ENCODE measurements at places on chromosomes 11 and 22.

DNA sequence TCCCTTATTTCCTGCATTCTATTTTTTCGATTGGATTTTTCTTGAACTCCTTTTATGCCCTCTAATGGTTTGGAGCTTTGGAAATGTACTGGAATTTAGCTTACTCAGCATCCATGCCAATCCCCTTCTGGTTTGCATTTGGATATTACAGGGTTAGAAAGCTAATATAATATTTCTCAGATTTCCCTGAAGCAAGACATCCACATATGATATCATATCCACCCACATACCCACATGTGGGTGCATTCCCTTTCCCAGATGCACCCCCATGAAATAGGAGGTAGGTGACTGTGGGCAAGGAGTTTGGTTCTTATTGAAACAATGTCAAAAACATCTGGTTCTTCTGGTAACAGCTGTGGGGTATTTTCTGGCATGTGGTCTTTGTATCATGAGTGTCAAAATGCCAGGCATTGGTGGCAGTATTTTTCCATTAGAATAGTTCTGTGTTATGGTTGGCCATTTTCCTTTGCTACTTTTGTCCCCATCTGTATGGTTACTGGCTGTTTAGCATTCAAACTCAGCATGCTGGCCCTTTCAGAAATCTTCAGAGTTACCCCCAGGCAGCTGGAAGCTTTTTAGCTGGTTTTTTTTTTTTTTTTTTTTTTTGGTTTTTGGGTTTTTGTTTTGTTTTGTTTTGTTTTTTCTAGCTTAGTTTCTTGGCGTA, 32.7 kb upstream of the DDX10 start:
- DNase-seq: no peak

DNA sequence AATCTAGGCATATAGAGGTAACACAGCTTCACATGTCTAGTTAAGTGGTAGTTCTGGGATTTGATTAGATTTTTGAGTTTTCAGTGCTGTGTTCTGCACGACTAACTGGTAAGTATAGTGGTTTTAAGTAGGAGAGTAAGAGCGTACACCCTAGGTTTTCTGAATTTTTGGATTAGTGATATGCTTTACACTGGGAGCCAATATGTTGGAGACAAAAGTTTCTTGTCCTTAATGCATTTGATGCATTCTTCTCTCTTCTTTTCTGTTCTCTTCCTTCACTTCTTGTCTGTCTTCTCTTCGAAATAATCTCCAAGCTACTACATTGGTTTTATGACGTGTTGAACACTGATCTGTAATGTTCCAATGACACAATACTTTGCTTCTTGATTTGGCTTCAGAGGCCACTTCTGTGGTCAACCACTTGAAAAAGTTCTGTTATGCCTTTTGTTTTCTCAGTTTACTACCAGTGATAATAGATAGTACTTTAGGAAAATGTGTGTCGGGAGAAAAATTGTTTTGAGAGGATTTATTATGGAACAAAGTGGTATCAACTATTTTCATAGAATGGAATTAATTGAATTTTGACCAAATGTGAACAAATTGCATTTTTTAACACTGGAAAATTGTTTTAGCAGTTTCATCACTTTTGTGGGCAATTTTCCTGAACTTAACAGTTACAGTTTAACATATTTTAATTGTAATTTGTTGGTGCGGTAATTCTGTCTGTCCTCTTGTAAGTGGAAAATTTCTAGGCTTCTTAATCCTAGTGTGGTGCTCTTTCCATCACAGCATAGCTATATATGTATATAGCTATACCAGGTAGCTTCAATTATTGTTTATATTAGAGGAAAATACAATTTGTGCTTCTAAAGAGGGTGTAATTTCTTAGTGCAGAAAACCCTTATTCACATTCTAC, 2.6 kb downstream of the PDE3B start:
- DNase-seq: no peak

DNA sequence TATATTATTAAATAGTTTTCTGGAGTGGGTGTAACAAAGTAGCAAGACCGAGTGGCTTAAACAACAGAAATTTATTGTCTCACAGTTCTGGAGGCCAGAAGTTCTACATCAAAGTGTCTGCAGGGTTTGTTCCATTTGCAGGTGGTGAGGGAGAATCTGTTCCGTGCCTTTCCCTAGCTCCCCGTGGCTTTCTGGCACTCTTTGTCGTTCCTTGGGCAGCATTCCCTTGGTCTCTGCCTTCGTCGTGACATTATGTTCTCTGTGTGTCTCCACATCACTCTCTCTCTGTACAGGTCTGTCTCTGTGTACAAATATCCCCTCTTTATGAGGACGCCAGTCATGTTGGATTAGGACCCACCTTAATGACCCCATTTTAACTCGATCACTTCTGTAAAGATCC, 38.2 kb downstream of the LDLRAD3 start:
- DNase-seq: no peak

DNA sequence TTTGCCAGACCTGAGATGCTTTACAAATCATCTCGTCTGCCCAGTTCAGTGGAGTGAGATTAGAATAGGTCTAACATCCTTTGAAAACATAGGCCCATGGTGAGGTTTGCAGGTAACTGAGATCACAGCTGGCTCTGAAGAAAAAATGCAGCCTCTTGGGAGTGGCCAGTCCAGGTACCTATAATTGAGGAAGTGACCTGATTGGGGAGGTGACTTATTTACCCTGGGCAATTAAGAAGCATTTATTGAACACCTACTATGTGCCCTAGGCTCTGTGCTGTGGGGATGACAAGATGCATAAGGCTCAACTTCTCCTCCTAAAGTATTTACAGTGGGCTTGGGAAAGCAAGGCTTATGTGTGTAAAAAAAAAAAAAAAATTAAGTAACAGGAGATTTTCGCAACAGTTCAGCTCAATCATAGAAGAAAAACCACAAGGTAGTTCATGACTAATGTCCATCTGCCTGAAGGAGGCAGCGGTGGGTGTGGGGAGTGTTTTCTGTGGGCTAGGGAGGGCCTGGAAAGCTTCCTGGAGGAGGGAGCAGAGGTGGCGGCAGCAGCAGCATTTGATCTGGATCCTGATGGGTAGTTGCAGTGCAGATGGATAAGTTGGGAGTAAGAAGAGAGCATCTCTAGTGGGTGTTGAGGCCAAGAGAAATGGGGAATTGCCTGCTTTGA, 16.1 kb downstream of the MICAL2 start:
- no peak for DNase-seq

DNA sequence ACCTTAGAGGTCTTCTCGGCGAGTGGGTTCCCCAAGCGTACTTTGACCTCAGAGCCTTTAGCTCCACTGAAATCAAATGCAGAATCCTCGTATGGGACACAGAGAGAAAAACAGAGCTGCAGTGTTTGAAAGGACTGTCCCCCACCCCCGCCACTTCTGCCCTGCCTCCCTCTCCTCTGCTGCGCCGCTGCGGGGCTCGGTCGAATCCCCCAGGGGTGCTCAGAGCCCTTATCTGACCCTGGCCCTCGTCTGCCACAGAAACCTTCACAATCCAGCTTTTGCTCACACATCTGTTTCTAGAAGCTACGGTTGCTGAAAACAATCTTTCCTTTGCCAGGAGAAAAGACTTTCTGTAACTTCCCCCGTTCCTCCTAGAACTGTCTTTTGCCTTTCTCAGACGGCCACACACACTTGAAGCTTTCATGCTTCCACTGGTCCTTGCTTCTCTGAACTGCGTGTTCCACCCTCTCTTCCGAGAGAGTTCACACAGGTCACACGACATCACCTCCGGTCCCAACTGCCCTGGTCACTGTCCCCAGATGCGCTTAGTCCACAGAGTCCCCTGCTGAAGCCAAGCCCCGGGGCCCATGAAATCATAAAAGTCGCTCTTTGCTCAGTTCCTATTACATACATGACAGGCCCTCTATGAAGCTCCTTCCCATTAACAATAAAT, 3.7 kb downstream of the SMIM35 start:
- no peak for DNase-seq

DNA sequence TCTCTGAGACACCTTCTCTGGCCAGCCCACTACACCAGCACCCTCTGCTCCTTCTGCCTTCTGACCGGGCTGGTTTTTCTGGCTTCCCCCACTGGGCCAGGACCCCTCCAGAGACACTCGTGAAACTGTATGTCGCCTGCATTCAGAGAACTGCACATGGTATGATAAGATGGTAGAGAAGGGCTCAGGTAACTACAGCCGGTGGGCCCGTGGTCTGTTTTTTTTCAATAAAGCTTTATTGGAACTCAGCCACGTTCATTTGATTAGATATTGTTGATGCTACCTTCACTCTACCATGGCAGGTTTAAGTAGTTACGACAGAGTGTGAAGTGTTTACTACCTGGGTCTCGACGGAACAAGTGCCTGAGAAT, 514.0 kb downstream of the TBC1D22A start:
- no peak for DNase-seq

DNA sequence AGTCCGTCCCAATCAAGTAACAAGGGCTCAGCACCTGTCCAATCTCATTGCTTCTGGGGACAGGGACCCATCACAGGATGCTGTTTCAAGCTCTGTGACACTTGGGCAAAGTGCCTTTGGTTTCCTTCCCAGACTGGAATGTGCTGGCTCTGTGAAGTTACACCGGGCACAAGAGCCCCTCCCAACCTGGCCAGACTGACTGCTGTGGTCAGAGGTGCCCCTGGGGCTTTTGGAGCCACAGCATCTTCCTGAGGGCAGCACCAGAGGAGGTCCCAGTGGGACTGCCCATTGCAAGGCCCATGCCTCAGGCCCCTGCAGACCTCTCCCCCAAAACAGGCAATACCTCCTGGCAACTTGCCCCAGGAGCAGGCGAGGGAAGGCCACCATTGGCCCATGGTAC, 155.2 kb upstream of the GRK3 start:
- DNase-seq: no peak

DNA sequence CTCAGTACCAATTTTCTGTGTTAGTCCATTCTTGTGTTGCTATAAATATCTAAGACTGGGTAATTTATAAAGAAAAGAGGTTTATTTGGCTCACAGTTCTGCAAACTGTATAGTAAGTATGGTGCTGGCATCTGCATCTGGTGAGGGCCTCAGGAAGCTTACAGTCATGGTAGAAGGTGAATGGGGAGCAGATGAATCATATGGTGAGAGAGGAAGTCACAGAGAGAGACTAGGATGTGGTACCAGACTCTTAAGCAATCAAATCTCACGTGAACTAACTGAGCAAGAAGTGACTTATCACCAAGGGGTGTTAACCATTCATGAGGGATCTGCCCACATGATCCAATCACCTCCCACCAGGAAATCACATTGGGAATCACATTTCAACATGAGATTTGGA, 60.8 kb upstream of the ZBED5 start:
- no peak for DNase-seq

- no peak for DNase-seq
These were observed 31.2 kb downstream of the OTOG start for GRCh38 chr11:17578296-17578695.

GRCh38 chr11:131810541-131810940, 440.1 kb downstream of the NTM start:
- no peak for DNase-seq

GRCh38 chr11:16895306-16895705, 118.9 kb downstream of the PLEKHA7 start:
- no peak for DNase-seq

GRCh38 chr11:73653996-73654395, 7.6 kb downstream of the PLEKHB1 start:
- no peak for DNase-seq

DNA sequence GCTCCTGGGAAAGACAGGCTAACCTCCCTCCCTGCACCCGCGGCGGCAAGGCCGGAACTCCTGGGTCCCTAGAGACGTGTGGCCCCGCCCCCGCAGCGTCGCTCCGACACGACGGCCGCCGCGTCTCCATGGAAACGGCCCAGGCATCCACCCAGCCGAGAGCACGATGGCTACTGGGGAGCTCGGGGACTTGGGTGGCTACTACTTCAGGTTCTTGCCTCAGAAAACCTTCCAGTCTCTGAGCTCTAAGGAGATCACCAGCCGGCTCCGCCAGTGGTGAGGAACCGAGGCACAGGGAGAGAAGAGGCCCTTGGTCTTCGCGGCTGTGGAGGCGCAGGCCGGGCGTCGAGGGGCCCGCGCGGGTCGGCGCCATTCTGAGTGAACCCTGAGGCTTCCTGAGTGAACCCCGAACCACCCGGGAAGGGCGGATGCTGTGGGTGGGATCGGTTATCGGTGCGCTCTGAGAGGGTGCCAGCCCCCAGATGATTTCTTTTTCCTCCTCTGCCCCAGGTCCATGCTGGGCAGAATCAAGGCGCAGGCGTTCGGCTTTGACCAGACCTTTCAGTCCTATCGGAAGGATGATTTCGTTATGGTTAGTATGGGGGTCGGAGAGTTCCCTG, at the start of gene CFAP300:
TSS of gene CFAP300 (plus strand) at position 133 of the 620 bp plus-strand sequence. CDS start at position 167, 34 bp downstream.
- peak; percentile 47 for DNase-seq

GRCh38 chr22:17741866-17742526, 32.3 kb downstream of the BID start:
- DNase-seq: no peak

GRCh38 chr11:123351375-123351774, 78.7 kb upstream of the GRAMD1B start:
- DNase-seq: no peak

- DNase-seq: no peak
These were observed 534 bp downstream of the WNT7B start for GRCh38 chr22:45976254-45977002.

GRCh38 chr11:119205080-119205479, 1.1 kb upstream of the CBL start:
- DNase-seq: no peak

- DNase-seq: no peak
These were observed 10.7 kb downstream of the OLFML1 start for GRCh38 chr11:7495882-7496551.

GRCh38 chr11:33772870-33773269, 1.4 kb downstream of the FBXO3 start:
- no peak for DNase-seq

DNA sequence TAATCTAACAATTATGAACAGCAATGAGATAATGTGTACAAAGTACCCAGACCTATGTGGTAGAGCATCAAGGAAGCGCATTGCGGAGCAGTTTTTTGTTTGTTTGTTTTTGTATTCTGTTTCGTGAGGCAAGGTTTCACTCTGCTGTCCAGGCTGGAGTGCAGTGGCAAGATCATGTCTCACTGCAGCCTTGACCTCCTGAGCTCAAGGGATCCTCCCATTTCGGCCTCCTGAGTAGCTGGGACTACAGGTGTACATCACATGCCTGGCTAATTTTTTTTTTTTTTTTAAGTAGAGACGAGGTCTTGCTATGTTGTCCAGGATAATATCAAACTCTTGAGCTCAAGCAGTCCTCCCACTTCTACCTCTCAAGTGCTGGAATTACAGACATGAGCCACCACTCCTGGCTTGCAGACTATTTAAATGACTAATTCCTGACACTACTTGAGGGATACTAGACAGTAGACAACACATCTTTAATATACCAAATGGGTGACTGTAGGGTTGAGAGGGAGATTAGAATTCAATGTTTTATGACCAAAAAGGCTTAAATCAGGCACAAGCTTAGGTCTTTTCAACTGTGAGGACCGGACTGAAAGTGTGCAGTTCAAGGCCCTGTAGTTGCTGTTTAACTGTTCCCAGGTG, 12.7 kb downstream of the OR51B4 start:
- DNase-seq: no peak

GRCh38 chr22:50438305-50439275, 36.2 kb downstream of the SBF1 start:
- no peak for DNase-seq

GRCh38 chr11:22797047-22797446, 32.6 kb downstream of the SVIP start:
- DNase-seq: no peak
